Stimulated activated CD4-positive, alpha-beta T cell treated with anti-CD3 and anti-CD28 coated beads, Interleukin-1b, Interleukin-23, amount 100 ng/mL, for 1 hour (primary cell): ENCODE measurements at places on chromosomes 2 and 18.

DNA sequence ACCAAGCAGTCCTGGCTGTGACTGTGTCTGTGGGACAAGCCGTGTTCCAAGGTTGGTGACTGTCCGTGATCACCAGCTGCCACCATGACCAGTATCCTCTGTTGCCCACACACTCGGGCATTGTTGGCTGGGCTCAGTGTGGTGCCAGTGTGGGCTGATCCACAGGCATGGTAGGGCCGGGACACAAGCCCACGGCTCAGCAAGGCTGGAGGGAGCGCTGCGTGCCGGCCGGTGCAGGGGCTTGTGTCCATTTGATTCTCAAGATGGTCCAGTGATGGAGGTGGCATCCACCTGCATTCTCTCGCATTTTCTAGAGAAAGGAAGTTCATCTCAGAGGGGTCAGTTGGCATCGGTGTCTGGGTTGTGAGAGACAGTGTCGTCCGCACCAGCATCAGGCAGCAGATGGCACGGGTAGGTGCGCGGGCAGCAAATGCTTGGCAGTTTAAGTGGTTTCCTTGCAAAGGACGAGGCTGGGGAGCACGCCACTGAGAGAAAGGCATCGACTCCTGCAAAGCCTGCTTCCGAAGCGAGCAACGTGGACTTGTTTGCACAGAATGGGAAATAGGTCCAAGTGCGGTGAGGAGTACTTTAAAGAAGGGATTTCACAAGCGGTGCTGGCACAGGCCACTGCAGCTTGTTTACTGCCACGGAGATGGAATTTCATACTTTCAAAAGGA is 20.9 kb downstream of the TWIST2 start:
- DNase-seq, result no peak

GRCh38 chr2:222399038-222399783 is 25.1 kb upstream of the SGPP2 start:
- no peak for DNase-seq

- no peak for DNase-seq
Measured at GRCh38 chr2:48116497-48116896, 210.2 kb upstream of the FBXO11 start.

DNA sequence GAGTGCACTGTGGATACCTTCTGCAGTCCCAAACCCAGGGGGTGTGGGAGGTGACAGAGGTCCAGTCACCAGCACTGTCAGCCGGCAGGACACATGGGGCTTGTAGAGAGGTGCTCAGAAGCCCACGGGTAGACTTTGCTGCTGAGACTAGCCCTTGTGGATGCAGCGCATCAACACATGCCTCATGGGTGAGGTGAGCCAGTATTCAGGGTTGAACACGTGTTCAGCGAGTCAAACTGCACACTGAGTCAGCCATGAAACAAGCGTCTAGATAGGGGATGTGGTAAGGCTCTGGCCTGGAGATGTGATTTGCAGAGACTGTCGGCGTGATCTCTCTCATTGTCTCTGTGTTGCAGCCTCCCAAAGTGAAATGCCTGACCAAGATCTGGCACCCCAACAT is 35.8 kb upstream of the SCLY start:
- no peak for DNase-seq

- no peak for DNase-seq
Measured at GRCh38 chr2:67650291-67651133, 253.4 kb downstream of the ETAA1 start.
